GM12864 (cell line): ENCODE measurements at places on chromosomes 12 and 14.

DNA sequence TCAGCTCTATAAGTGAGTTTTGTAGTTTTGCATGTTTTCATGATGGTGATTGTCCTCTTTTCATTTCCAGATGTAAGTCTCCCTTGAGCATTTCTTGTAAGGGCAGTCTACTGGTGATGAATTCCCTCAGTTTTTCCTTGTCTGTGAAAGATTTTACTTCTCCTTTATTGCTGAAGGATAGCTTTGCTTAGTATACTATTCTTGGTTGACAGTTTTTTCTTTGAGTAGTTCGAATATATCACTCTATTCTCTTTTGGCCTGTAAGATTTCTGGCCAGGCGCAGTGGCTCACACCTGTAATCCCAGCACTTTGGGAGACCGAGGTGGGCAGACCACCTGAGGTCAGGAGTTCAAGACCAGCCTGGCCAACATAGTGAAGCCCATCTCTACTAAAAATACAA lies 23.6 kb downstream of the SIX4 start:
- no peak for DNase-seq

DNA sequence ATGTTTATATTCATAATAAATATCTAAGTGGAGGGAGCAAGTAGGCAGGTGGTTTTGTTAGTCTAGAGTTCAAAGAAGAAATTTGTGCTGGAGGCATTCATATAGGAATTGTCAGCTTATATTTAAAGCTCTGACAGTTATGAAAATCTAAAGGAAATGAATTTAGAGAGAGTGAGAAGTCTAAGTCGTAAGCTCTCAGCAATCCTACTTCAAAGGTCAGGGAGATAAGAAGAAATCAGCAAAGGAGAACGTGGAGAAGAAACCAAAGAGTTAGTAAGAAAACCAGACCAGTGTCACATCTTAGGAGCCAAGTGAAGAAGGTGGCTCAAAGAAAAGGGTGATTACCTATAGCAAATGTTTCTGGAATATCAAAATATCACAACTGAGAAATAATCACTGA lies 241.8 kb downstream of the FSCB start:
- no peak for DNase-seq

DNA sequence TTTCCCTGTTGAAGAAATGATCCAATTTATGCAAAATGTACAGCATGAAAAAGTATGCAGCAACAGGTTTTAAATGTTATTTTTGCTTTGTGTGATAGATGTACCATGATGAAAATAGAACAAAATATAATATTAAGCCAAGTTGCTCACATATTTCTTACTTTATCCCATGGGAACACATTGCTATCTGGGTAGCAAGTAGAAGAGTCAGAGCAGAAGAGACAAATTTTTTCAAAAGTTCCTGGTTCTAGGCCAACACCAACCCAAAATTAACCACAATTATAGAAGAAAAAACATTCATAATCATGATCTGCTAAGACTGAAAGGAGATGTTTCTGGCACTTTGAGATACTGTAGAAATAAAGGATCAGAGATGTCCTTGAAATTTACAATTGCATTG lies 79.9 kb upstream of the SYT10 start:
- DNase-seq = no peak

GRCh38 chr12:3540387-3540990 lies 49.5 kb downstream of the PRMT8 start:
- no peak for DNase-seq

DNA sequence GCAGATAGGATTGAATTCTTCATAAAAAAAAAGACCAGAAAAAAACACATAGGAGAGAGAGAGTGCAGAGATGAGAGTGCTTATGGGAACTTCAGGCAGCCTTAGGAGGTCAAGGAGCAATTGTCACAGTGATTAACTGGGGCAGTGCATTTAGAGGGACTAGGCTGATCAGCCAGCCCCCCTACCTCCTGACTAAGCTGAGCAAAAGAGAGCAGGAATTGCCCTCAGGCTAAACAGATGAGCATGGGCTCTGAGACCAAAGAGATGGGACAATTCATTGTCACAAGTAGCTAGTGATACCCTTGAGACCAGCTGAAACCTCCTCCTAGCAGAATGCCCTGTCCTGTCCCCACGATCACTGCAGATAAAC lies 124.0 kb downstream of the BTG1 start:
- no peak for DNase-seq

DNA sequence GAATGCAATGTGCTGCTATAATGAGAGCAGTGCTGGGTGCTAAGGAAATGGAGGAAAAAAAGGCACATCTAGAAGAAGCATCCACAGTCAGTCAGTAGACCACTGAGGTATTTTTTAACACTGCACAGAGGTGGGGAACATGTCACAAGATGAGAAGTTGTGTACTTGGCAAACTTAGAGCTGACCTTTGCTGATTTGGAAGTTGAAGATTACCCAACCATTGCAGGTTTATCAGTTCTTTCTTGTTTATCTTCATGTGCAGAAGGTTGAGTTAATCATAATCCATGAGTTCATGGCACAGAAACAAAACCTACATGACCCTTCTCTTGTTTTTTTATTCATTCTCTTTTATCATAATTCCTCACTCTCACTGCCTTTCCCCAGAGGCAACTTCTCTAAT lies 3.2 kb upstream of the PAH start:
- no peak for DNase-seq

DNA sequence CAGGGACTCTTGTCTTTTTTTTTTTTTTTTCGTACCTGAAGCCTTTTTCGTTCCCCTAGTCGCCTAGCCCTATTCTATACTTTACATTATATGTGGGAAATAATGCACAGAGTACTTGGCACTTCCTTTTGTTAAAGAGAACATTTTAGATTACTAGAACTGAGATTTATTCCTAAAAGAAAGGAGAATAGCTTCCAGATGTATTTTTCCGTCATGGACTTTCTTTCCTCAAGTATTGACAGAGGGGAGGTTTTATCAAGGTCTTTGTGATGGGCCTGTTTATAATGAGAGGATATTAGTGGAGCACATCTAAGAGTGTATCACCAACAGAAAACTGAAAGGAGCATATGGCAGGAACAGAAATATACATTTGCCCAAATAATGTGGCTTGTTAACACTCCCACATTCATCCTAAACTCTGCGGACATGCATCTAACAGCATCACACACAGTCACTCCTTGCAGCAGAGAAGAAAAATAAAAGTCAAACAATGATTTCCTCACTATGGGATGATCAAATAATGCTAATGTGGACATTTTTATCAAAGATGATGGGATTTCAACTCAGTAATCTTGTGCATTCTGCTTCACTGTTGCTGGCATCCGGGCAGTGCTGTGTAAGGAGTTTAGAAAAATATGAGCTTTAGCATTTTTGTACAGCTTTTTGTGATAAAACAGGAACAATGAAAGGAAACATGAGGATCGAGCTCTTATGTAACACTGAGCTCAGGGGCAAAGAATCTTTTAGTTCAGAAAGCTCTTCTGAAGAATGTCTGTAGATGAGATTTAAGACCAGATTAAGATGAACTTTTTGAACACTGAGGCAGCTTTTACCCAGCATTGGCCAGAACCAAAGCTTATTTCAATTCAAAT lies 183.1 kb downstream of the EGLN3 start:
- DNase-seq = no peak

DNA sequence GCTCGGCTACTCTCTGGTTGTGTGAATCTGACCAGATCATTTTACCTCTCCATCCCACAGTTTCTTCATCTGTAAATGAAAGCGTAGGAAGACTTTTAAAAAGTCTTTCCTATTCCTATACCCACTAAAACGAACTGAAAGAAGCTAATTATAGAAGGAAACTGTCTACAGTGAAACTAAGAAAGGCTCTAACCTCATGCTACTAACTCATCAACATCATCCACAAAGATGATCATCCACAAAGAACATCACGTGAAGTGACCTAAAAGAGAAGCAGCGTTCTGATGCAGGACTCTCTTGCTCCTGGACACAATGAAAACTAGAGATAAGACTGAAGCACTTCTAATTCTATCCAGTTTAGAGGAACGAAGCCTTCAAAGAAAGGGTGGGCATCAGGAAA lies 58.5 kb upstream of the OSBPL8 start:
- no peak for DNase-seq

- no peak for DNase-seq
Observed at GRCh38 chr12:3000548-3001275, 41.5 kb downstream of the TEAD4 start.

DNA sequence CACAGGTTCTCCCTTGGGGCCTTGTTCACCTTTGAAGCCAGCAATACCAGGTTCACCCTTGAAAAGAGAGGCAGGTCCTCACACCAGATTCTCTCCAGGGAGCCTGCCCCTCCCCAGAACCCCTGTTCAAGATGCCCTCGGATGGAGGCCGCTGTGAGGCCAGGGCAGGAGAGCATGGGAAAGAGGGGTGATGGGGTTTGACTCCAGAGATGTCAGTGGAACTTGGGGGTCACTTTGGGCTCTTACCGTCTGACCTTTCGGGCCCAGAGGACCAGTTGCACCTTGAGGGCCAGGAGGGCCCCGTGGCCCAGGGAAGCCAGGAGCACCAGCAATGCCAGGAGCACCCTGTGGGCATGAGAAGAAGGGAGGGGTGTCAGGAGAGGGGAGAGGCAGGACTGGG lies 17.4 kb downstream of the COL2A1 start:
- no peak for DNase-seq

GRCh38 chr12:41739066-41739465 lies 405.6 kb downstream of the GXYLT1 start:
- DNase-seq = no peak

DNA sequence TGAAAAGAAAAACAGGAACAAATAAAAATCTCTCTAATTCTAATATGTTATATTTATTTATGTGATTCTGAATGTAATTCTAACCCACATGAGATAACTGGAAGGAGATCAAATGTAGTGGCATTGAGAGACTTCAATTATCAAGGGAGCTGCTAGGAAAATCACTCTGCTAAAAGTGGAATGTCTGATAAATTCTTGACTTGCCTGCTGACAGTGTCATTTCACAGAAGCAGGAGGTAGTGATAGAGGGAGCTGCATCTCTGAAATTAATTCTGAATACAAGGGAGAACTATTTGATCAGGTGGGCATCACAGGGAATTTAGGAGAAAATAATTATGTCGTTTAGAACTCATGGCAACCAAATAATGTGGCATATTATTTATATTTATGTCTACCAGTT lies 303.6 kb downstream of the BCAT1 start:
- no peak for DNase-seq

GRCh38 chr12:130936561-130936960 lies 17.1 kb upstream of the ADGRD1 start:
- no peak for DNase-seq

DNA sequence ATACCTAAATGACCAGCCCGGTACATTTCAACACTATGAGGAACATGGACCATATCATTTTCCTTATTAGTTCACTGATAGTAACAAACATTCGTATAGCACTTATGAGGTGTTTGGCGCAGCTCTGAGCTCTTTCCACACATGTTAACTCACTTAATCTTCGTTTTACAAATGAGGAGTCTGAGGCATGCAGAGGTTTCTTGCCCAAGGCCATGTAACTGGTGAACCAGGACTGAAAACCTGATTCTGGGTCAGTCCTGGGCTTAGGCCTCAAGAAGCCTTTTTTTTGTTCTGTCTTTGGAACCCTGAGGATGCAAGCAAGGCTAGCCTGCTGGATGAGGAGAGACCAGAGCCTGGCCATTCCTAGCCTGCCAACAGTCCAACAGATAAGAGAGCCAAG lies 55.0 kb downstream of the C14orf132 start:
- DNase-seq = no peak

- DNase-seq = no peak
Observed at GRCh38 chr12:109872-110271, 43.3 kb downstream of the IQSEC3 start.

- no peak for DNase-seq
Observed at GRCh38 chr12:6069437-6070093, 54.9 kb downstream of the VWF start.

GRCh38 chr12:2759733-2760132 lies 35.0 kb upstream of the FKBP4 start:
- DNase-seq = no peak

DNA sequence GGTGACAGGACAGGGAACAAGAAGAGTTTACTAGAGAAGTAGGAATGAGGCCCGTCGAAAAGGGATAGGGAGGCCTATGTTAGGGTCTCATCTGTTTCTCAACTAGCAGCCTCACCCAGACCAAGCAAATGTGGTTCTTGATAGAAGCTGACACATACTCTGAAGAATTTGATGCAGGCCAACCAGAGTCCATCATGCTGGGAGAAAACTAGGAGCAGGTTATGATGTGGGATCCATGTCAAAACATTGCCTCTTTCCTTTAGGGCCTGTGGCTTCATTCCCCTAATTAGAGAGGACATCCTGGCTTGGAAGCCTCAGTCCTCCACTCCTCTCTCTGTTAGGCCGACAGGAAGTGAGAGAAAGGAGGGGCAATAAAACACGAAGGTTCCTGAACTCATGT lies 122.8 kb downstream of the NTF3 start:
- no peak for DNase-seq

DNA sequence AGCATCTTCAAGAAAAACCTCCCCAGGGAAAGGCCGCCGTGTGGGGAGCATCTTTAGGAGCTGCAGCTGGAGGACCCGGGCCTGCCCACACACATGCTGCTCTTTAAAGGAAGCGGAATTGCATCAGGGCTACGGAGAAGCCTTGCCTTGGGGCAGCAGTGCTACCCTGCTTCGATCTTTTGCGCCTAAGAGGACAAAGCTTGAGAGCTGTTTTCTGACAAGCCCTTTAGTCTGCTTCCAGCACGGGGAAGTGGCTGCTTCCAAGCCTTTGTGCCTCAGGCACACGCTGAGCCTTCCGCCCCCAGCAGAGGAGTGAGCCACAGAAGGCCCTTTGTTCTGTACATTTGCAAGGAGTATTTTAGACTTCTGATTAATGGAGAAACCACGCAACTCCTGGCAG lies 31.5 kb downstream of the COA8 start:
- no peak for DNase-seq

DNA sequence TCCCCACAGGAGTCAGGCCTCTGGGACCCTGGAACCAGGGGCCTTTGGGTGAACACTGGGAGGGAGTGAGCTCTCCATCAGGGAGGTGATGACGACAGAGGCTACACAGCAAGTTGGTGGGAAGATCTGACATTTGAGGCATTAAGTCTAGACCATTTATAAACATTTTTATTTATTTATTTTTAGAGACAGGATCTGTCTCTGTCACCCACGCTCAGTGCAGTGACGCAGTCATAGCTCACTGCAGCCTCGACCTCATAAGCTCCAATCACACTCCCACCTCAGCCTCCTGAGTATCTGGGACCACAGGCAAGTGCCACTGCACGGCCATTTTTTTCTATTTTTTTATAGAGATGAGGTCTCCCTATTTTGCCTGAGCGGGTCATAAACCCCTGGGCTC lies 53.6 kb downstream of the TEAD4 start:
- no peak for DNase-seq

- no peak for DNase-seq
Observed at GRCh38 chr12:52130711-52131110, 51.2 kb downstream of the SMIM41 start.

GRCh38 chr14:66219886-66220285 lies 266.3 kb upstream of the CCDC196 start:
- no peak for DNase-seq

GRCh38 chr12:114858388-114859146 lies 174.6 kb upstream of the TBX3 start:
- no peak for DNase-seq
